T-cell (primary cell): ENCODE measurements at places on chromosomes 6 and 20.

GRCh38 chr20:21640556-21640955 lies 64.9 kb upstream of the PAX1 start:
- no peak overlapping the region for H3K4me3 ChIP-seq
- H3K27me3 ChIP-seq, result no peaks in the 10 kb centered on the region
- no peaks in the 10 kb centered on the region for H3K36me3 ChIP-seq

DNA sequence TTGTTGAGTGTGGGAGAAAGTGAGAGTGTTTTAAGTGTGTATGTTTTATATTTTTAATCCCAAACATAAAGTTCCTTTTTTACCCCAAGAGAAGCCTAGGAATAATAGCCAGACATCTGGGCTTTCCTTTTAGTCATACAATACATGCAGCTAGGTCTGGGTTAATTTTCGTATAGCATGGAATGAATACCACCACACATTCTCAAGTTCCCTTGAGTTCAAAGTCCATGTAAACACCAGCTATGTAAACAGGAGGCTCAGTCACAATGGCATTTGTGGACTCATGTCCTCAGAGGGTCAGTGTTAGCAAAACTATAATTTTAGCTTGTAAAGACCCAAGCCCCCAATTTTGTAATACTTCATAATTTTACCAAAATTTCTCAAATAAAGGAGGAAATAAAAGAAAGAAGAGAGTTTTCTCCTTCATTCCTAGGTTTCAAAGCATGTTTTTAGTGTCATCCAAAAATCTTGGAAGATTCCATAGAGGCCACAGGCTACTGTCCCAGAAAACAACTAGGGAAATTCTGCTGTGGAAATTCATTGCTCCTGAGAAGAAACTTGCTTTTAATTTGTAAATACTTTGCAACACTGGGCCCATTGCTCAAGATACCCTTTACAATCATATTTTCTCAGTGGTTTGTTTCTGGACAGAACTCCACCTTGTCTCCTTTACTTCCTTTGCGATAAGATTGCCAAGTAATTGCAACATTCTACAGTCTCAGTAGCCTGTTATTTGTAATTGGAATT lies 671.2 kb downstream of the COL12A1 start:
- H3K36me3 ChIP-seq, result no peaks in the 10 kb centered on the region
- H3K4me1 ChIP-seq, result no peaks in the 10 kb centered on the region
- no peak overlapping the region for H3K4me3 ChIP-seq
- no peak overlapping the region for H3K27ac ChIP-seq
- no peak for DNase-seq

DNA sequence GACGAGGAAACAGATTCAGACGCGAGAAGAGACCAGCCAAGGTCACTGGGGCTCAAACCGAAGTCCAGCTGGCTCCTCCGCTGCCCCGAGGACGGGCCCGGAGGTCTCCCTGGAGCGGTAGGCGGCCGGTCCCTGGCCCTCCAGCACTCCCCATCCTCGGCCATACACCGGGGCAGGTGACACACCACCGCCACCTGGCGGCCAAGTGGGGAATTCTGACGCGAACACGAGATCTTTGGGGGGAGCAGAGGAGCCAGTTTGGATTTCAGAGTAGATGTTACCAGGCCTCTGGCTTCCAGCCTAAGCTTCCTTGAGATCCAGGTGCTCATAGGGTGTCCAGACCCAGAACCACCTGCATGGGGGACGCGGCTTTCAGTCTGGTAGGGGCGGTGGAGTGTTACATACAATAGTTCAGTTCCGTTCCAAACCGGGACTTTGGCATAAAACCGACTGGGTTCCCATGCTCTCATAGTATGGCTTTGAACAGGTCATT lies 16.1 kb downstream of the BPIFB1 start:
- DNase-seq, result peak; percentile 73
- no peak overlapping the region for H3K27ac ChIP-seq
- no peaks in the 10 kb centered on the region for H3K27me3 ChIP-seq
- H3K36me3 ChIP-seq, result no peaks in the 10 kb centered on the region
- H3K4me3 ChIP-seq, result no peak overlapping the region
- H3K4me1 ChIP-seq, result no peaks in the 10 kb centered on the region

DNA sequence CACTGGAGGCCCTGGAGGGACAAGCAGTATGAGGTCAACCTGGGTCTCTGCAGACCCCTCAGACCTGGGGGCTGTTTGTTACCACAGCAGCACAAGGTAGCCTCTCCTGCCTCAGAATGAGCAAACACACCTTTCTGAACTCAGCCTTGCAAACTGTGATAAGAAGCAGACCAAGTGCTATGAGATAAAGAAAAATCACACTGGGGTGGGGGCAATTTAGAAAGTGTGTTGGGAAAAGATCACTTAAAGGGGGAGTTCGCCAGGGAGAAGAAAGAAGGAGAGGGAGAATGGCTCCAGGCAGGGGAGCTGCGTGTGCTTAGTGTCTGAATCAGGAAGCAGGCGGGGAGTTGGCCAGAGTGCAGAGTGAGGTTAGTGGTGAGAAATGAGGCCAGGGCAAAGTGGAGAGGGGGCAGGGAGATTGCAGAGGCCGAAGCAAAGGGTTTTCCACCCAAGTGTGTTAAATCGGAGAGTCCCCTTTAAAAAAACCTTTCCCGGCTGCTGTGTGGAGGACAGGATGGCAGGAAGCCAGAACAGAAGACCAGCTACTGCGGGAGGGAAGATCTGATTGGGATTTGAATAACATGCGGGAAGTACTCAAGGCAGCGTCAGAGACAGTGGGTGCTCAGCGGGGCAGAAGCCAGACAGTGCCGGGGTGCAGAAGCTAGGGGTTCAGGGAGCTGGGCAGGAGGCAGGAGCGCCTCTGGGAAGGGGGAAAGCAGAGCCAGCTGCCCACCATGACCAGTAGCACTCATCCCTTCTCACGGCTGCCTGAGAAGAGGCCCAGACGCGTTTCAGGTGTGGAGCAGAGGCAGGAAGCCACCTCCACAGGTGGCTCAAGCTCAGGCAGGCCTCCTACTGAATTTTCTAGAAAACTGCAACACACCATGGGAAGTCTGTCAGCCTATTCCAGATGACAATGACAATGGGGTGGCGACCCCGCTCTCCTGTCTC lies 9.0 kb downstream of the ADA start:
- DNase-seq, result peak; percentile 19
- peak overlapping the region; percentile 21 for H3K4me3 ChIP-seq
- H3K36me3 ChIP-seq, result peaks cover 8% of the 10 kb centered on the region
- H3K4me1 ChIP-seq, result peaks cover 73% of the 10 kb centered on the region
- peak overlapping the region; percentile 91 for H3K27ac ChIP-seq

DNA sequence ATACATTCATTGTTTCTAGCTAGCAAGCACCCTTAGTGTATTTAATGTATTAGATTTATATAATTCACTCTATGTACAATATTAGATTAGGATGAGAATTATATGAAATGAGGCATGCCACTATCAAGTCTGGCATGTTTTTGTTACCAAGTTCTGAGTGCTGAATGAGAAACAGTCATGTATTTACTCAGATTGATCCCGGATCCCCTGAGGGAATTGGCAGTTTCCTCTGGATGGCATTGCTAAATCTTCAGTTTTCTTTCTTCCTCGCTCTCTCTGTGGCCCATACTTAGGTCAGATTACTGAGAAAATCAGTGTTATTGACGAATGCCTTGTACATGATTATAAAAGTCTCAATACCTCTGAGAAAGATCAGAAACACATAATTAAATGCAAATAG lies 66.6 kb downstream of the CDKAL1 start:
- no peak for DNase-seq
- no peaks in the 10 kb centered on the region for H3K36me3 ChIP-seq
- H3K27me3 ChIP-seq, result no peaks in the 10 kb centered on the region
- no peak overlapping the region for H3K4me3 ChIP-seq

DNA sequence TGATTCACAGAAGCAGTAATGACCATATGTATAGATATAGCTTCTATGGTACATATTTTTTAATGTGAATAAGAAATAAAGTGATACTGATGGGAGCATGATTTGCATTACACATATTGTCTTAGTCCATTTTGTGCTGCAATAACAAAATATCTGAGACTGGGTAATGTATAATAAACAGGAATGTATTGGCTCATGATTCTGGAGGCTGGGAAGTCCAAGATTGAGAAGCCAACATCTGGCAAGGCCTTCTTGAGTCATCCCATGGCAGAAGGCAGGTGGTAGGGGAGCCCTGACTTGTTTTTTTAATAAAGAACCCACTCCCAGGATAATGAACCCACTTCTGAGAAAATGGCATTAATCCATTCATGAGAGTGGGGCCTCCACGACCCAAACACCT lies 185.6 kb upstream of the RREB1 start:
- no peaks in the 10 kb centered on the region for H3K36me3 ChIP-seq
- no peak overlapping the region for H3K27ac ChIP-seq
- H3K27me3 ChIP-seq, result no peaks in the 10 kb centered on the region

- no peak overlapping the region for H3K27ac ChIP-seq
- no peak for DNase-seq
- no peaks in the 10 kb centered on the region for H3K36me3 ChIP-seq
- H3K27me3 ChIP-seq, result no peaks in the 10 kb centered on the region
- H3K4me3 ChIP-seq, result no peak overlapping the region
Observed at GRCh38 chr6:17336425-17336824, 55.3 kb downstream of the RBM24 start.

- H3K4me3 ChIP-seq, result no peak overlapping the region
- no peak for DNase-seq
- no peak overlapping the region for H3K27ac ChIP-seq
Observed at GRCh38 chr6:73032586-73032985, 192.7 kb downstream of the KHDC1L start.

GRCh38 chr20:5656126-5656525 lies 94.1 kb upstream of the SHLD1 start:
- no peaks in the 10 kb centered on the region for H3K27me3 ChIP-seq
- no peaks in the 10 kb centered on the region for H3K36me3 ChIP-seq
- H3K4me1 ChIP-seq, result peaks cover 11% of the 10 kb centered on the region
- no peak overlapping the region for H3K27ac ChIP-seq
- no peak for DNase-seq
- H3K4me3 ChIP-seq, result no peak overlapping the region

DNA sequence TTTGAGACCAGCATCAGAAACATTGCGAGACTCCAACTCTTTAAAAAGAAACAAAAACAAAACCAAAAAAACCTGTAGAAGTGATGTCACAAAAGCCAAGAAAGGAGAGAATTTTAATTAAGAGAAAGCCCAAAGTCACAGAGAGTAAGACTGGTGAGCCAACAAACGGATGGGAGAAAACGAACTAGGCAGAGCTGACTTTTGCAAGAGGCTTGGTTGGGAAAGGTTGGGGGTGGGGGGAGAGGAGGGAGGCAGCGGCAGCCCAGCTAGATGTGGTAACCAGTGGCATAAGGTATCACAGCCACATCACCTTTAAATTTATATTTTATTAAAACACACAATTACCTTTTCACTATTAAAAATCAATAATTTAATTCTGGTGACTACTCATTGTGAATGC lies 23.5 kb downstream of the NOL7 start:
- peaks cover 35% of the 10 kb centered on the region for H3K36me3 ChIP-seq
- no peak for DNase-seq
- H3K4me3 ChIP-seq, result no peak overlapping the region
- no peak overlapping the region for H3K27ac ChIP-seq
- no peaks in the 10 kb centered on the region for H3K4me1 ChIP-seq
- H3K27me3 ChIP-seq, result no peaks in the 10 kb centered on the region

DNA sequence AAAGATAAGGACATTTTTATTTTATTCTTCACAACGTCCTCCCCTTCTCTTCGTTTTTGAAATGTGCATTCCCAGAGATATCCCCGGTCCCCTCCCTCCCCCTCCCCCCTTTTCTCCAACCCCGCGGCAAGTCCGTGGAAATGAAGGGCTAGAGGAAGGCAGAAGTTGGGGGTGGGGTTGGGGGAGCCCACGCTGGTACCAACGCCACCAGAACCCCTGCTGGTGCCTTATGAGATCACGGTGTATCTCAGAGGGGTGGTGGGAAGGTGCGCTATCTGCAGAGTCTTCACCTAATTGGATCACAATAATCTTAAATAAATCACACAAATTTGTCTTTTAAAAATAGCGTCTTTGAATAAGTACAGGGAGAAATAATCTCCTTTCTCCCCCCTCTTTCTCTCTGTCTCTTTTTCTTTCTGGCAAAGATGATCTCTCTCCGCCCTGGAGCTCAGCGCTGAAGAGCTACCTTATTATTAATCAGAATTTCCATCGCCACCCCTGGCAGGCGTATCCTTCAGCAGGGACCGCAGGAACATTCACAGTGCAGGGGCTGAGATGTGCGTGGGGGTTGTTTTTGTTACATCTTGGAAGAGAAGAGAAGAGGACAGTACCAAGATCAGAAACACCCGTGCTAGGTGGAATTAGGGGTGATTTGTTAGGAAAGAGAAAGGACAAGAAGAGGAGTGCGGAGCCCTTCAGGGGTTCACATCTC lies 915 bp downstream of the CLVS2 start:
- no peaks in the 10 kb centered on the region for H3K36me3 ChIP-seq
- no peaks in the 10 kb centered on the region for H3K4me1 ChIP-seq
- no peak overlapping the region for H3K4me3 ChIP-seq
- H3K27me3 ChIP-seq, result peaks cover 23% of the 10 kb centered on the region
- H3K27ac ChIP-seq, result no peak overlapping the region

DNA sequence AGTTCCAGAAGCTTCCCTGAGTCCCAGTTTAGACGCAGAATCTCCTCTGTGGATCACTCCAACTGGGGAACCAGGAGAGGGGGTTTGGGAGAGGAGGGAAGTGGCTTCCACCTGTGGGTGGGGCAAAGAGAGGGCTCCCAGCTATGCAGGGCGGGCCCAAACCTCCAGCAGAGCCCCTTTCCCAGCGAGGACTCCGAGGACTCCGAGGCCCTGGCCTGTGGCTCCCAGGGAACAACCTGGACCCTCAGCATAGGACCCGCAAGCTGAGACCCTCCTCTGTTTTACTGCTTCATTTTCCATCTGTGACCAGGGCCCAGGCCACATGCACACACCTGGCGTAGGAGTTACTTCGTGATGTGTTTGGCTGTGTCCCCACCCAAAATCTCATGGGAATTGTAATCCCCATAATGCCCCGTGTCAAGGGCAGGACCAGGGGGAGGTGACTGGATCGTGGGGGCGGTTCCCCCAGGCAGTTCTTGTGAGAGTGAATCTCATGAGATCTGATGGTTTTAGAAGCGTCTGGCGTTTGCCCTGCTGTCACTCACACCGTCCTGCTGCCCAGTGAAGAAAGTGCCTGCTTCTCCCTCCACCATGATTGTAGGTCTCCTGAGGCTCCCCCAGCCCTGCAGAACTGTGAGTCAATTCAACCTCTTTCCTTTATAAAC lies 27.9 kb downstream of the NTSR1 start:
- H3K27ac ChIP-seq, result no peak overlapping the region
- H3K27me3 ChIP-seq, result no peaks in the 10 kb centered on the region
- H3K4me3 ChIP-seq, result no peak overlapping the region
- H3K4me1 ChIP-seq, result peaks cover 8% of the 10 kb centered on the region
- no peak for DNase-seq
- no peaks in the 10 kb centered on the region for H3K36me3 ChIP-seq
